Activated T-cell treated with anti-CD3 and anti-CD28 coated beads, Interleukin-2, amount 50 U/mL, for 72 hours (primary cell): ENCODE measurements at places on chromosomes 3 and 15.

DNA sequence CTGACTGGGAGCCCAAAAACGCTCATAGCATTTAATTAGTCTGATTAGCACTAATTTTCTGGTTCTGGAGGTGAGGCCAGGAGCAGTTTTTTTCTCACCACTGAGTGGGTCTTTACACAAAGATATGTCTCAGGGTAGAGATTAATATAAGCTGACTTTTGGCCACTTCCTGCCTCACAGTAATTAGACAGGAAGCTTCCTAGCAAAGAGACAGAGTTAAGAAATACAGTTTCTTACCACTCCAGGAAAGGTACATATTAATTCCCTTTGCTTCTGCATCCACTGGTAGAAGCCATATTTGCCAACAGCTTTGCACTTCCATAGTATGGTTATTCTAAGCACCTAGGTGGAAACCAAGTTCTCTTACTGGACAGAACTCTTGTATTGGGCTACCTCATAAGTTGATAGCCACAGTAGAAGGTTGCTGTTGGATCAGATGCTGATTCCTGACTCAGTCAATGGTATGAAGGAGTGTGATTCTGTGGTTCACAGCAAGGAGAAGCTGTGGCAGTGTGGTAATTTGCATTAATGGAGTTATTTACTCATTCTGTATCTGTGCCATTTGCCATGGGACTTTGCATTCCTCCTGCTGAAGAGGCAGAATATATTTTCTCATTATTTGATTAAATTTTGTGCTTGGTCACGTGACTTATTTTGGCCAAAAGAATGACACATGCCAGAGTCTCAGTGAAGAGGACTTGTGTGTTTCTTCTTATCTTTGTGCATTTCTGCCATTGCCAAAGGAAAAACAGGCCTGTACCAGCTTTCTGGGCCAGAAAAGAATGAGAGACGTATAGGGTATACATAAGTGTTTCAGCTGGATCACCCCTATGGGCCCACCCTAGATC is 17.5 kb upstream of the ZBTB20 start:
- DNase-seq, result no peak

GRCh38 chr15:84961707-84962106 is 19.9 kb upstream of the PDE8A start:
- DNase-seq, result no peak

GRCh38 chr3:185928496-185928895 is 9.3 kb downstream of the TRA2B start:
- no peak for DNase-seq

- DNase-seq, result peak; percentile 69
Observed at GRCh38 chr3:129003578-129004112, 2.5 kb downstream of the EFCC1 start.

- DNase-seq, result no peak
Observed at GRCh38 chr3:43770426-43771103, 79.8 kb downstream of the ABHD5 start.

- no peak for DNase-seq
Observed at GRCh38 chr15:39360452-39360851, 220.4 kb upstream of the THBS1 start.

- no peak for DNase-seq
Observed at GRCh38 chr3:126434264-126434590, 39.5 kb downstream of the CFAP100 start.

GRCh38 chr3:72682936-72683452 is 165.3 kb downstream of the SHQ1 start:
- no peak for DNase-seq

GRCh38 chr3:34056181-34056910 is 257.9 kb downstream of the PDCD6IP start:
- DNase-seq, result no peak

DNA sequence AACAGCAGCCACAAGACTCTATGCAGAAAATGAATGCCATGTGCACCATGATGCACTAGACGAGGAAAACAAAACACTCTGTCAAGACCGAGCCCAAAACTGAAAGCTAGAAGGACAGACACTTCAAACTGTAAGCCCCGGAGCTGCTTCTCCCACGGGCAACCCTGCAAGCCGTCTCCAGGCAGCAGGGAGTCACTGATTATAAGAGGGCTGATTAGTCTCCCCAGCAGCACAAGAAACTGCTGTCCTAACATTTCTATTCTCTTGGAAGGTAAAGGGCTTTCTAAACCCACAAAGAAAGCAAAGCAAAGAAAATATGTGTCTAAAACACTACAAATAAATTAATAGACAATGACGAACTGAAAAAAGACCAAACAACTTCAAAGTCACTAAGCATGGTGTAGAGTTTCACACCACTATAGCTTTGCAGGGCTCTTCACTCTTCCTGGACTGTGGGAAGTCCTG is 15.5 kb downstream of the TBC1D2B start:
- DNase-seq, result peak; percentile 37

DNA sequence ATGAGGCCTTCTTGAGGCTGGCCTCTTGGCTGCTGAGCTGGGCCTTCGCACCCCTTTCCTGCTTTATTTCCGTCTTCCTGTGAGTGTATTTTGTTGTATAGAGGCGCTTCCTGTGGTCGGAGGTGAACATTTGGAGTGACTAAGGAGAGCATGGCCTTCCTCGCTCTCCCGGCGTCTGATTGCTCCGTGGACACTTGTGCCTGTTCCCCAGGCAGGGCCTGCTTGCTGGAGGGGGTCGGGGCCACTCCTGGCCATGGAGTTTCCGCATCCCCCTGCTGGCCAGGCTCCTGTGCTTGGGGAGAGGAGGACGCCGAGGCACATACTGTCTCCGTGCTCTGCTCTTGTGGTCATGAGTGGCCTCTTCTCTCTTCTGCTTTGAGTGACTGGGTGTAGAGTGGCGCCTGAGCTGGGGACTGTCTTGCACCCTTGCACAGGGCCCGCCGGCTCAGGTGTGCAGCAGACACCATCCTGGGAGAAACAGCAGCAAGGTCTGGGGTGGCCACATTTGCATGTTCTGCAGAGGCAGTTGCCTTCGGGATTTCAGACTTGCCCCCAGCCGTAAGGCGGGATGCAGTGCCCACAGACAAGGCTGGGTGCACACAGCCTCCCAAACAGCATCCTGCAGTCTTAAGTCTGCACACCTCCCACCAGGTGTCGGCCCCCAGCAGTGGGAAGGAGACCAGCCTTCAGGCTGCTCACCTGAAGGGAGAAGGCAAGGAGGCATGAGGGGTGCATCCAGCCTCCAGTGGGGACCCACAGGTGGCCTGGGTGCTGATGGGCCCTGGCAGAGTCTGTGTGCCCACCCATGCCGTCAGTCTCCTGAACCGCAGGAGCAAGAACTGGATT is 16.4 kb downstream of the KLF13 start:
- DNase-seq, result no peak

DNA sequence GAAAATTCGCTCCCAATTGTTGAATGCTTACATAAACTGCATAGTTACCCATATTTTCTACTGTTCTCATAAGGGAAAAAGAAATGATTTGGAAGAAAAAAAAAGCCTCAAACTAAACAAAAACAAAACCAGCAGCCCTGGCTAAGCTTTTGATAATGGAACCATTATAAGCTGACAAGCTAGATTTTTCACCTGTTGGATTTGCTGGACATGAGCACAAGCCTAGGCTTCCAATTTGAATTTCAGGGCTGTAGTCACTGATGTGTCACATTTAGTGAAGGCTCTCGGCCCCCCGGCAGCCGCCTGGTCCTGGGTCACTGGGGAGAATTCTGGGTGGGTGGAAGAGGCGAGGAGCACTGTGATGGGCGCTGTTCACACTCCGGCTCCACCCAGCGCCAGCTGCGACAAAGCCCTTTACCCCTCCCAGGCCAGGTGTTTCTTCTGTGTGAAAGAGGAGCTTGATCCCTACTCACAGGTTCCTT is 4.6 kb downstream of the FBXL22 start:
- DNase-seq, result no peak

GRCh38 chr3:30693470-30694120 is 87.2 kb downstream of the TGFBR2 start:
- peak; percentile 35 for DNase-seq
